Mammary epithelial cell (primary cell): ENCODE measurements at places on chromosomes 6 and 20. TPM values are rescaled to one million over a fixed set of nuclear protein-coding genes. Genes with fewer than 3 reads are reported as not detected.

Gene SLPI
- total RNA-seq = 129 and 189 TPM in 2 replicates

Gene TCF15
- total RNA-seq = not detected in 2 replicates

Gene NT5DC1
- total RNA-seq = 11.3 TPM

Gene BRD2
- 114 TPM for total RNA-seq

Gene BICRAL
- total RNA-seq = 7.2 TPM

Gene KCNK5
- not detected in 2 replicates for total RNA-seq

Gene DYNLT2
- 0.72 and 0.80 TPM in 2 replicates for total RNA-seq

Gene KCNQ5
- total RNA-seq = 10.5 TPM

Gene NOTCH4
- 3.0 TPM for total RNA-seq

Gene LY6G5C
- 1.4 TPM in 1 of 2 replicates, not detected in the other for total RNA-seq

Gene CAP2
- total RNA-seq = 8.4 and 8.6 TPM in 2 replicates

Gene MAD2L1BP
- 21.5 TPM for total RNA-seq

Gene DEFB125
- total RNA-seq = not detected

GRCh38 chr6:114862819-114863218, 520.0 kb upstream of the HS3ST5 start:
- peak; percentile 0 for DNase-seq

DNA sequence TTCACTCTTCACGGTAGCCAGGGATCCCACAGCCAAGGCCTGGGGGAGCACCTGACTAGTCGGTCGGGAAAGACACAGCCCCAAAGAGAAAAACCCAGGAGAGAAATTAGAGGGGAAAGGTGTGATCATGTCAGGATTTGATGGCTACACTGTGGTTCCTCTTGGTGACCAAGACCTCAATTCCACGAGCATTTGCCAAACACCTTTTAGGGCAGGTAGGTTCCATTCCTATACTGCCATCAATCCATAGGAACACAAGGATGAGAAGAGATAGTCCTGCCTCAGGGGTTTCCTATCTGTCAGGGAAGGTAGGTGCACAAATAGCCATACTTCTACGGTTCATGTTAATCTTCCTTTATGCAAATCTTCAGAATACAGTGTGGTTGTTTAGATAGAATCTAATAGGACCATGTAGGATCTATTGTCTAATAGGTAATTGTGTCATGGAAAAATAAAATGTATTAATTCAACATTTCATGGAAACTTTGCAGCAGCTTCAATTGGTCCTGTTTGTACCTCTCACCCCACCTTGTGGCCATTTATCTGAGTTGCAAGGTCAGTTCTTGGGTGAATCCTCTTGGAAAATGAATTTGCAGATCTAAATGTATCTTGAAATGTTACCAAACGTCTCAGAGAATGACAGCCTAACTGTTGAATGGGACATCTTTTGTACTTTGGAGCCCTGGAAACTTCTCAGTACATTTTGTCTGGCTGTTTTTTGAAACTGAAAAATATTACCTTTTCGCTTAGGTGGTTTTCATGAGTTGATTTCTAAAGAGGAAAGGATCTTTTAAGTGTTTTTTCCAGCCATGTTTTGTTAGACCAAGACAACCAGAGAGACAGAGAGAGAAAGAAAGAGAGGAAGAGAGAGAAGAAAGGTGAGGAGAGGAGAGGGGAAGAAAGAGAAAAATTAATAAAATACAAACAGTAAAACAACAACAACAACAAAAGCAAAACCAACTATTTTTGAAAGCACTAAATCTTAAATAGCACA, 33.7 kb upstream of the IYD start:
- peak; percentile 67 for DNase-seq

DNA sequence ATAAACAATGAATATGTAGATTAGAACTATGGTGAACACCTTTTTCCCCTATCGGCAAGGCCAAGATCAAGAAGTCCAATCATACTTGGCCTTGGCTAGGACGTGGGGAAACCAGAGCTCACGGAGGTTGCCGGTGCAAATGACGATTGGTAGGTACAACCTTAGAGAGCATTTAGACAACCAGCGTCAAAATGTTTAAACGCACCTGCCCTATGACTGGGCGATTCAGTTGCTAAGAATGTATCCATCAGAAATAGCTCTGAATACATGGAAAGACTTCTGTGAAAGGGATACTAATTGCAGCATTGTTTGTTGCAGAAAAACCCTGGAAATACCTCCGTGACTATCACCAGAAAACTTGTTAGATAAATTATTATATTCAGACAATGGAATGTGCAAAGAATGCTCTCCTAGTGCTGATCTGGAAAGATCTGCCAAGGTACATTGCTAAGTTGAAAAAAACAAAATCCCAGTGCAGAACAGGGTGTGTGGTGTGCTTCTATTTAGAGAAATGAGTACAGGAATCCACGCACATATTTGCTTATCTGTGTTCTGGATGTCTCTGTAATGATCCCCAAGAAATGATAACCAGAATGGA, 48.0 kb upstream of the PTPN1 start:
- DNase-seq = no peak

DNA sequence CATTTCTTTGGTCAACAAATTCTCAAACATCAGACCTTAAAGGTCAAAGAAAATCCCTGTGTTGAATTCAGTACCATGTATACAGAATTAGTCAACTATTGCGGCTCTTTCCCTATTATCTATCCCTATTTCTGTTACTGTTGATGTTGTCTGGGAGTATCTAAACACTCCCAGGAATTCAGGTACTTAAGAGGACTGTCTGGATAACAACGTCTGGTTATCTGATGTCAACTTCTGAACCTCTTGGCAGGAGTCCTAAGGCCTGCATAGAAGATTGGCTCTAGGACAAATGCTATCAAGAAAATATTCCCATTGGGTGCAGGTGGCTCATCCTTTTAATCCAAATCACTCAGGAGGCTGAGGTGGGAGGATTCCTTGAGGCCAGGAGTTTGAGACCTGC, 255.6 kb downstream of the KHDC1L start:
- DNase-seq = no peak

GRCh38 chr20:10927936-10928840, 254.4 kb upstream of the JAG1 start:
- DNase-seq = no peak

- no peak for DNase-seq
Measured at GRCh38 chr20:4369798-4370124, 351.9 kb upstream of the PRND start.

- DNase-seq = peak; percentile 74
Measured at GRCh38 chr6:151627689-151628444, 134.1 kb downstream of the CCDC170 start.

DNA sequence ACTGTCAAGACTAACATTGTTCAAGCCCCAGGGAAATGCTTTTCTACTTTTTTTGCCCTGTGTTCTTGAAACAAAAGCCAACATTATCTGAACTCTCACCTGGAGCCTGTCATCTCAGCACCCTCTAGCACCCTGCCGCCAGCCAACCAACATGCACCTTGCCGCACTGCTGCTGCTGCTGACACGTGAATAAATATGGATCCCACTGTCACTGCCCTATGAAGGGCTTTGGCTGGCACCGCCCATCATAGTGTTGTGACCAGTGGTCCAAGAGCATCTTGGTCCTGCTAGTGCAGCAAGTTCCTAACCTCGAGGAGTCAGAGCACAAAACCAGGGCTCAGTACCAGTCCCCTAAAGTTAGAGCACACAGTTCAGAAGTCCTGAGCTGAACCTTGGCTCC, 41.6 kb downstream of the CENPW start:
- DNase-seq = no peak

DNA sequence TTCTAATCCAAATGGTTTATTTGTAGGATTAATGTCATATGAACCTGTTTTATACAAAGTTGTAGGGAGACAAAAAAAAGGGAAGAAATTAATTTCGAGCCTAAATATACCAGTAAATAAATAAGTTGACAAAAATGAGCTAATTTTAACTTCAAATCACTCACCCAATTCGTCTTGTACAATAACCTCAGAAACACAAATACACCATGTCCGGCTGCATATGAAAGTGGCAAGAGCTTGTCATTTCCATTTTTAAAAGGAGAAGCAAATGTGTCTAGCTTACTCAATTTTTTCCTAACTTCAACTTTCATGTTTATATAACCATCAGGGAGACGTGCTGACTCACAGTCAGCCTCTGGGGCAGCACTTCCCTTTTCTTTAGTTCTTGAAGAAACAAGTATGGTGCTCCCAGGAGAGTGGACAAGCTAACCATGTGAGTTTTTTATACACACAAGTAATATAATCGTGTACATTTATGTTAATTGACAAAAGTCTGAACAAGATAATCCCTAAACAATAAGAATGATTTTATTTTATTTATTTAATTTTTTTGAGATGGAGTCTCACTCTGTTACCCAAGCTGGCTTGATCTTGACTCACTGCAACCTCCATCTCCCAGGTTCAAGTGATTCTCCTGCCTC, 55.5 kb upstream of the SGK1 start:
- DNase-seq = peak; percentile 74

GRCh38 chr6:168194732-168195567, 115.9 kb upstream of the FRMD1 start:
- no peak for DNase-seq

GRCh38 chr6:148943451-148943850, 196.6 kb downstream of the UST start:
- no peak for DNase-seq

DNA sequence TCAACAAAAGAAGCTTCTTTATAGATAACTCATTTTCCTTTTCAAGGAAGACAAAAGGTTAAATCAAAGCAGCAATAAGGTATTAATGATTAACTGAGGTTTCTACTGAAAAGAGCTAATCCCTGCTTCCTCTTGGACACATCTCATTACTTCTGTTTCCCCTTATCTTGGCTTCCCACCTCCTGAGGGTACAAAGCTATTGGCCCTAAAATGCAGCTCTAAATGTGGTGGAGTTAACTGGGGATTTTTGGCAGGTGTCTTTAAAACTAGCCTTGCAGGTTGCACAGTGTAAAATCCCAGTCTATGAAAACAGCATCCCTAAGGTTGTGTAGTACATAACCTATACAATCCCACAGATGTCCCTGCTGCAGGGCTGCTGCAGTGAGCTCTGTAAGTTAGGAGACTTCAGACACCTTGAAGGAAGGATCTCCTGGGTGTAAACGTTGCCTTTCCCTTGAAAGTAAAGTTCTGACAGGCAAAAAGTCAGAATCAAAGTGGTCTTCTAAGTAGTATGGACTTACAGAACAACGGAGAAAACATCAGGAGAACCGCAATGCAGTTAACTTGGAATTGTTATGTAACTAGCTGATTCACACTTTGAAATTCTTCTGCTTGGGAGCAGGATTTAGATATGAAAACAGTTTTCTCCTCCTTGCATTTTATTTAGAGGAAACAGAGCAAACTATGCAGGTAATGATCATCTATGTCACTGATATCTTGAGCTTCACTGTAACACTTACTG, 71.7 kb upstream of the TRAF3IP2 start:
- DNase-seq = no peak

- no peak for DNase-seq
Measured at GRCh38 chr20:40941133-40941610, 87.5 kb upstream of the TOP1 start.

DNA sequence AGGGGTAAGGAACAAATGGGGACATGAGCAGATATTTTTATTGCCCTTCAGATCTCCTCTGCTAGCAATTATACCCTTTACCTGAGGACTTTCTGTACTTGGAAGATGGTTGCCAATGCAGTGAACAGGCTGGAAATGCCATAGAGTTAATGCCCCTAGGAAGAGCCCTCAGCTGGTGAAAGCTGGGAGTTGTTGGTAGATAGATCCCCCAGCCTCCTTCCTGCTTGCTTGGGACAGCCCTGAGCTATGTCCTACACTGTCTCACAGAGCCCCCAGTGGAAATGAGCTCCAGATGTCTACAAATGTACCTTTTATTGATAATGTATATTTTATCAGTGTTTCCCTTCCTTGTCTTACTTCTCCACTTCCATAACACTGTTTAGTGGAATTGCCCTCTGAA, 87.6 kb upstream of the PAK5 start:
- no peak for DNase-seq

- no peak for DNase-seq
Measured at GRCh38 chr6:147467886-147468285, 40.6 kb upstream of the SAMD5 start.

GRCh38 chr20:20946122-20946759, 159.9 kb downstream of the LINC00237 start:
- DNase-seq = peak; percentile 14

DNA sequence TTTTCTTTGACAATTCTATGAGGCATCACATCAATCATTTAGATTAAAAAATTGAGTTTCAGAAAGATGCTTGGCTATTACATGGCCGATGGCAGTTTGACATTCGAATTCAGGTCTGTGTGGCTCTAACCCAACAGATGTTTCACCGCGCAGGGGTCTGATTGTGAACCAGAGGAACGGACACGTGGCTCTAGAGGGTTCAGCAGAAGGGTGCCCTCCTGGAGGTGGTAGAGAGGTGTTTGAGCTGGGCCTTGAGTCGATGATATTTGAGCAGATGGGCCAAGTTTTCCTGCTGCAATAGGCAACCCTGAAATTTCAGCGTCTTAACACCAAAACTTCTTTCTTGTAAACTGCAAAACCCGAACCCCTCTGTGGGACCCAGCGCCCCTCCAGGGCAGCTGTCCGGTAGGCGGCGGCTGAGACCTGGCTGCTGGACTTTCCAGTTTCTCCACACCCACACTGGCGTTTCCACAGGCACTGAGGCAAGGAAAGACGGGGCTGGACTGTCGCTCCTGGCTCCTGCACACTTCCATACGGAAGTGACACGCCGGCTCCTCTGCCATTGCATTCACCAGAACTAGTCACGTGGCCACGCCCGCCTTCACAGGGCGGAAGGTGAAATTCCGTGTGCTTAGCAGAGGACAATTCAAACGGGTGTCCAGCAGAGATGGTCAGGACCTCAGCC, 11.3 kb upstream of the AFDN start:
- no peak for DNase-seq

DNA sequence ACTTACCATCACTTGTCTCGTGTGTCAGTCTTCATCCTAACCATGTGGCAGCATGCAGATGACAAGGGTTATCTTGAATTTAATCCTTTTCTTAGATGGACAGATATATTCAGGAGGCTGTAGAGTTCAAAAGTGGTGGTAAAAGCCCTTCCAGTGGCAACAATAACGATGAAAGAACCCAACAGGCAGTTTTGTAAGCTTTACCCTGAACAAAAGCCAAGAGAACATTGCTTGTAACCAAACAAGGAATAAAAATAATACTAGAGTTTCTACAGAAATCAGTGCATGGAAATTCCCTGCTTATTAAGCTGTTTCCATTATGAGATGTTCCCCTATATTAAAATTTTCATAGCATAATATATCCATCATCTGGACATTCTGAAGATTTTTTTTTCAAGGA, 69.7 kb downstream of the PDE7B start:
- no peak for DNase-seq

GRCh38 chr6:98980819-98981218, 33.1 kb upstream of the FBXL4 start:
- DNase-seq = no peak

GRCh38 chr6:48199499-48199898, 88.5 kb upstream of the PTCHD4 start:
- no peak for DNase-seq

GRCh38 chr6:116405652-116406356, 35.1 kb downstream of the DSE start:
- DNase-seq = no peak

- peak; percentile 13 for DNase-seq
Measured at GRCh38 chr6:147579667-147580066, 71.2 kb downstream of the SAMD5 start.

GRCh38 chr6:156189195-156189594, 588.0 kb upstream of the ARID1B start:
- DNase-seq = no peak

GRCh38 chr20:1310071-1310470, 18.9 kb downstream of the SDCBP2 start:
- DNase-seq = no peak
